ENCODE measurements at places on chromosomes 12 and 14. TPM values are rescaled to one million over a fixed set of nuclear protein-coding genes. Genes with fewer than 3 reads are reported as not detected.
A peak's percentile ranks its signal among the peaks of the same experiment; 100 is the strongest.

Gene LIN7A
- not detected for total RNA-seq

Gene CIPC
- total RNA-seq: 10.0 TPM

GRCh38 chr14:28764257-28765160, 2.1 kb upstream of the FOXG1 start:
- no peak overlapping the region for H3K27ac ChIP-seq
- H3K36me3 ChIP-seq: peaks cover 14% of the 10 kb centered on the region
- H3K4me1 ChIP-seq: peaks cover 11% of the 10 kb centered on the region
- no peak overlapping the region for H3K4me3 ChIP-seq
- no peak for DNase-seq

DNA sequence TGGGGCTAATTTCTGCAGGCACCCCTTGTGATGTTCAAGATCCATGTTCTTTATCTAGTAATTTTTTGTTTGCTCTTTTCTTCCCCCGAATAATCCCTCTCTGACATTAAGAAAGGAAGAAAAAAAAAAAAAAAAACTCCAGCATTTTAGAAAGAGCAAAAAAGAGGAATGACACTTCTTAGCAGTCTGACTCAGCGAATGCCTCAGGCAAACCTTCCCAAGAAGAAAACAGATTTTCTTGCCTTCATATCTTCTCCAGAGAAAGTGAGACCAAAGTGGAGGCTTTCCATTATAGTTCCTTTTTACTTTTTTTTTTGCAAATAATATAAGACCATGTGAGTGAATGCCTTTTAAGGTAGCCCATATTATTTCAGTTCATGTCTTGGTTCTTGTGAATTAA, 479.0 kb upstream of the SYT1 start:
- H3K36me3 ChIP-seq: no peaks in the 10 kb centered on the region
- DNase-seq: no peak

DNA sequence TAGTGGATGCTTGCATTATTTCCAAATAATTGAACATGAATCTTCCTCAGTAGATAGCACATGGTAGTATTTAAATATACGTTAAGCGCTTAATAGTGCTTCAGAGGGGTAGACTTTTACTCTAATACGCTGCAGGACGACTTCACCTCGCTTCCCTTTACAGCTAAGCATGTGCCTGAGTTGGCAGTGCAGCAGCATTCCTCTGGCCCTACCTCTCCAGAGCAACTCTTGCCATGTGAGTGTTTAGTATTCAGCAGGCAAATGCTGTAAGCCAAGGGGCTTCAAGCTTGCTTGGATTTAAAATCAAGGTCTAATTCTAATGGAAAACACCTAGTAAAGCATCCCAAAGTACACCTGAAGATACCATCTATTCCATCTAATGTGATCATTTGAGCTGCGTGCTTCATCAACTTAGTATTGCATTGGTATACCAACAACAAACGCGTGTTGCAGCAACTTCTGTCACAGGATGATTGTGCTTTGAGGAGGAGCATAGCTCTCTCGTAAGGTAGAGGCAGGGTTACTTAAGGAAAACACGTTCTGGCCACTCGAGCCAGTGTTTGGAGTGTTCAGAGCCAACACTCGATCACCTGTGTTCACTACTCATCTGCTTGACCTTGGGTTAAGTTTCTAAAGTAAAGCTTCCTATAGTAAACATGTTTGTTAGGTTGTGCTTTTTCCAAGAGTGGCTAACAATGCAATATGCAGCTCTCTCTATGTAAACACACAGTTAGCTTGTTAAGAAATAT, 60.6 kb downstream of the PIWIL1 start:
- no peak overlapping the region for H3K27ac ChIP-seq
- no peaks in the 10 kb centered on the region for H3K36me3 ChIP-seq
- DNase-seq: no peak
- peaks cover 2% of the 10 kb centered on the region for H3K4me1 ChIP-seq
- peaks cover 15% of the 10 kb centered on the region for H3K27me3 ChIP-seq
- no peak overlapping the region for H3K4me3 ChIP-seq

Gene CD163L1
- not detected for total RNA-seq

DNA sequence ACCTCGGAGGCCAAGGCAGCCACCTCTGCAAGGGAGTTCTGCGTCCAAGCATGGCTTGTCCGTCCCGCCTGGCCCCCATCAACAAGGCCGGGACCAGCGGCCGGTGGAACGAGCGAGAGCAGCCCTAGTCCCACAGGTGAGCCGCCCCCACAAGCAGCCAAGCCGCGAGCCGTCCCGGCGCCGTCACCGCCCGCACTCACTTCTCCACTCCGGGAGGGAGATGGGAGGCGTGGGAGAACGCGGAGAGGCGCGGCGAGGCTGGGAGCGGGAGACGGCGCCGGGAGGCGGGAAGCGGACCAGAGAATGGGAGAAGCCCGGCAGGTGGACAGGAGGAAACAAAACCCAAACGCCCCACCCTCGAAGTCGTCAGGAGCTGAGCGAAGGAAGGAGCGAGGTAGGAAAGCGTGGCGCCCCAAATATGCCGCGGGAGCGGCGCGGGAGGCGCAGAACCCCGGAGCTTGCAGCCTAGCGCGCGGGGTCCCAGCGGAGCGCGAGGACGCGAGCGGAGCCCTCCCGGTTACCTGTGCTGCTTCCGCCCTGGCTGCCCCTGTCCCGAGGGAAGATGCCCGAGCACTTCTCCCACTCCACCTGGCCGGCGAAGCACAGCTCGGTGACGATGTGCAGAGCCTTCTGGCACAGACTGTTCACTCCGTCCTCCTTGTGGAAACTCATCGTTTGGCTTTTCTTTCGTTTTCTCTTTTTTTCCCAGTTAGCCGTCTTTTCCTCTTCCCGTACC, 600 bp downstream of the SYT10 start:
- no peaks in the 10 kb centered on the region for H3K4me1 ChIP-seq
- H3K27me3 ChIP-seq: peaks cover 37% of the 10 kb centered on the region
- peak; percentile 7 for DNase-seq

Gene AMDHD1
- total RNA-seq: 1.7 TPM

Gene LPAR5
- 3.5 TPM for total RNA-seq

Gene HOXC10
- not detected for total RNA-seq

GRCh38 chr14:87526731-87527130, 466.3 kb downstream of the GALC start:
- peaks cover 2% of the 10 kb centered on the region for H3K27me3 ChIP-seq
- DNase-seq: no peak
- no peak overlapping the region for H3K27ac ChIP-seq
- no peak overlapping the region for H3K4me3 ChIP-seq
- H3K4me1 ChIP-seq: no peaks in the 10 kb centered on the region

Gene CLEC6A
- total RNA-seq: not detected

Gene FZD10
- total RNA-seq: not detected

Gene CCDC198
- not detected for total RNA-seq

DNA sequence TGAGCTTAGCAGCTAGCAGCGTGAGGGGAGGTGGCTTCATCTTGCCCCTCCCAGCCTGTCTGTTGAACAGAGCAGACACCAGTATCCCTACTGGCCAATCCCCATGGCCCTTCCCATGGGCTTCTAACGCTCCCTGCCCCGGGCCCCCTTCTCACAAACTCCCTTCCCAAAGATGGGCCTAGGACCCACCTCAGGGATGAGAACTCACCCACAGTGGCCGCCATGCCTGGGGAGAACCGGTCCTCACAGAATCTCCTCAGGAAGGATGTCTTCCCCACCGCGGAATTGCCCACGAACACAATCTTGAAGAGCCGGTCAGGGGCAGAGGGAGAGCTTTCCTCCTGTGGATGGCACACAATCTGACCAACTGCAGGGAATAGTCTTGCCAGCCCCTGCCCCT, 119.5 kb downstream of the CRACR2A start:
- DNase-seq: no peak
- H3K36me3 ChIP-seq: peaks cover 21% of the 10 kb centered on the region
- no peak overlapping the region for H3K4me3 ChIP-seq
- no peak overlapping the region for H3K27ac ChIP-seq
- H3K27me3 ChIP-seq: no peaks in the 10 kb centered on the region

Gene RBP5
- not detected for total RNA-seq

GRCh38 chr12:109295764-109296425, 13.2 kb downstream of the FOXN4 start:
- peaks cover 17% of the 10 kb centered on the region for H3K27me3 ChIP-seq
- no peak overlapping the region for H3K27ac ChIP-seq
- H3K4me3 ChIP-seq: no peak overlapping the region
- no peaks in the 10 kb centered on the region for H3K4me1 ChIP-seq
- no peaks in the 10 kb centered on the region for H3K36me3 ChIP-seq

GRCh38 chr14:68312884-68313610, 479.8 kb downstream of the ZFP36L1 start:
- no peaks in the 10 kb centered on the region for H3K27me3 ChIP-seq
- no peak overlapping the region for H3K4me3 ChIP-seq

Gene RTN1
- not detected for total RNA-seq

- no peaks in the 10 kb centered on the region for H3K36me3 ChIP-seq
- H3K27me3 ChIP-seq: peaks cover 21% of the 10 kb centered on the region
- DNase-seq: no peak
- no peak overlapping the region for H3K27ac ChIP-seq
- H3K4me1 ChIP-seq: peaks cover 9% of the 10 kb centered on the region
- H3K4me3 ChIP-seq: no peak overlapping the region
These were observed 5.4 kb upstream of the SLC22A17 start for GRCh38 chr14:23358042-23358441.

GRCh38 chr12:68568922-68569569, 41.7 kb upstream of the RAP1B start:
- no peak overlapping the region for H3K4me3 ChIP-seq
- H3K36me3 ChIP-seq: no peaks in the 10 kb centered on the region
- H3K27ac ChIP-seq: peak overlapping the region; percentile 17
- no peak for DNase-seq
- peaks cover 31% of the 10 kb centered on the region for H3K4me1 ChIP-seq

DNA sequence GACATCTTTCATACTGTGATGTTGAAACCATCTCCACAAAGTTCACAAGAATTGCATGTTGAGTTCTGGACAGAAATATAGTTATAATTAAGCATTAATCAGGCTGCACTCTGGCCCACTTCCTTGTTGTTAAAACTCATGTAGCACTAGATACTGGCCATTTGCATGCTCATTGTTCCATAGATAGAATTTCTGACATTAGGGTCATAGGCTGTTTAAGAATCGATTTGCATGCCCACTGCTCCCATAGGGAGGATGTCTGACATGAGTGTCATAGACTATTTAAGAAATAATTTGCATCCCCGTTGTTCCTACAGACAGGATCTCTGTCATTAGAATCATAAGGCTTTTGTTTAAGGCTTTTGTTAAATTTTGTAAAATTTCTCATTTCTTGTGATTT, 50.2 kb downstream of the MYF5 start:
- H3K4me3 ChIP-seq: no peak overlapping the region
- no peak for DNase-seq
- H3K4me1 ChIP-seq: no peaks in the 10 kb centered on the region
- no peak overlapping the region for H3K27ac ChIP-seq

DNA sequence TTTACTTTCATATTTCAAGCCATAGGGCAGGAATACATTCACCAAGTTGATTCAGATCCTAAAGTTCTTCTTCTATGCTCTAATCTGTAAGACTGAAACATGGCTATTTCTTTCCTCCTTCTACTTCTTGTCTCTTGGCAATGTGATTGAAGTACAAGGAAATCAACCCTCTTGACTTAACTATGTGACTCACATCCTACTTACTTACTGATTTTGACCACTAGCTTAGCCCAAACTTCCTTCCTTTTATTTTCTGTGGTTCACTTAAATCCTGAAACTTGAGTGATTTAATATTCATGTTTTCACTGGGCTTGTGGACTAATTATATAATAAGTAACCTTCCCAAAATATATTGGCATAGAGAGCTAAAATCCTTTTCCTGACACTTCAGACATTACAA, 111.2 kb upstream of the NOVA1 start:
- no peak for DNase-seq
- no peaks in the 10 kb centered on the region for H3K27me3 ChIP-seq
- no peaks in the 10 kb centered on the region for H3K36me3 ChIP-seq
- no peak overlapping the region for H3K4me3 ChIP-seq
- H3K27ac ChIP-seq: no peak overlapping the region

Gene SOAT2
- 0.79 TPM for total RNA-seq

Data from activated CD4-positive, alpha-beta T cell treated with anti-CD3 and anti-CD28 coated beads for 36 hours (primary cell).